ENCODE measurements at places on chromosomes 7 and 10.

GRCh38 chr7:4177001-4177400 lies 505.1 kb upstream of the FOXK1 start:
- no peak for DNase-seq

GRCh38 chr10:96675846-96676245 lies 44.5 kb downstream of the PIK3AP1 start:
- no peak for DNase-seq

- DNase-seq, result no peak
Observed at GRCh38 chr7:76241141-76241540, 39.4 kb downstream of the SRRM3 start.

DNA sequence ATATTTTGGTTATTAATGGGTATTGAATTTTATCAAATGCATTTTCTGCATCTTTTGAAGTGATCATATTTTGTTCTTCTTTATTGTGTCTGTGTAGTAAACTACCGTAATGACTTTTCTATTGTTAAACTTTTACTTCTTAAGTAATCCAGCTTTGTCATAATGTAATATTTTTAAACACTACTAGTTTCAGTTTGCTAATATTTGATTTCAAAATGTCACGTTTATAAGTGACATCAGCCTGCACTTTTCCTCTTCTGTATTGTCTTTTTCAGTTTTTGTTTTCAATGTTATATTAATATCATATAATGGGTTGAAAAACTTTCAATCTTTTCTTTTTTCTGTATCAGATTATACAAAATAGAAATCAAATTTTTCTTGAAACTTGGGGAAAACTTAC lies 71.6 kb upstream of the ANKRD1 start:
- no peak for DNase-seq

DNA sequence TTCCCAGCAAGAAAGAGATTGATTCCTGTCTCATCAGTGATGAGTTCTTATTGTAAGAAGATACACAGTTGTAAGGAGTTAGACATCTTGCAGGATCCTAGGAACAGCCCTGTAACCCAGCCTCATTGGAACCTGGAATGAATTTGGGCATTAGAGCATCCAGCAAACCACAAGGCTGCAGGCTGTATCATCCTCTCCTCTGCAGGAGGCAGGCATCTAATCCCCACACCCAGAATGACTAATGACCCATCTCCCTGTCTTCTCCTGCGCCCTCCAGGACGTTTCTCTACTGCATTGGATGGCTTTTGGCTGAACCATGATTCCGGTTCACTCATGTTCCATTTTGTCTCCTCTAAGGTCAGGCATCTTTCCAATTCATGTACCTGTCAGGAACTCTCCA lies 233.9 kb downstream of the POU6F2 start:
- DNase-seq, result peak; percentile 65

- no peak for DNase-seq
Observed at GRCh38 chr10:96250349-96250748, 21.0 kb downstream of the BLNK start.

GRCh38 chr7:19407270-19407669 lies 262.0 kb upstream of the FERD3L start:
- DNase-seq, result no peak

DNA sequence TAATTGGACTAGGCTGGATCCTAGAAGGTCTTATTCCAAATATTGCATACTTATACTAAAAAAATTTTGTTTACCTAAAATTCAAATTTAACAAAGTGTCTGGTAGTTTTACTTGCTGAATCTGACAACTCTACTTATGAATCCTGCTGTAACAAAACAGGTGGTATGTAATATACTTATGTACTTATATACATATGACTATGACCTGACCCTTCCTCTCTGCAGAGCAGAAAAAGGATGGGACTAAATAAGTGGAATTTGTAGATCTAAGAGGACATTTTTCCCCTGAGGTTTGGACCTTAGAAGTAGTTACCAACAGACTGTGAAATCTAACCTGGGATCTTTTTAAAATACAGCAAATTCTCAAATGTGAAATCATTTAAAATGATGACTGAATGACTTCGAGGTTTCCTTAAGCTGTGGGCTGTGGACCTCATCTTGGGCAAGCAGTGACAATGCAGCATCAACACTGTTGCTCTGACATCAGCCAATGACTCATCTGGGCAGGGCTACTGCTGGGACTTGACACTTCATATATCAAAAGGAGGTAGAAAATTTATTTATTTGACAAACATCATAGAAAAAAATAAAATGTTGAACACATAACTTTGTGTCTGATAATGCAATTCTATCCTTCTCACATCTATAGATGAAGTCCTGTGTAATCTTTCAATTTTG lies 73.6 kb downstream of the RELN start:
- no peak for DNase-seq

DNA sequence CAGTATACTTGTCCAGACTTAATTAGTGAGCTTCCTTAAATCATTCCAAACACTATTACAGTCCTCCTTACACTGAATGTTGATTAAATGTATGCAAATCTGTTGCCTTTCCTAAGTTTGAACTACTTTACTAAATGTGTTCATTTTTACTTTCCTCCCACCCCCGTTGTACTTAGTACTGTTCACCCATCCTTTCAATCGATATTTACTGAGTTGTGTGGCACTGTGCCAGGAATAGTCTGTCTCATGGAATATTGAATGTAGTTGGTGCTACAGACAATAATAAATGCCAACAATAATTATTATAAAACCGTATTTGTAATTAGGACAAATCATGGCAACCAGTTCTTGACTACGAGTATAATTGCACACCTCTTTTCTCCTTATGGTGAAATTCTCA lies 335.7 kb downstream of the GPR37 start:
- no peak for DNase-seq

DNA sequence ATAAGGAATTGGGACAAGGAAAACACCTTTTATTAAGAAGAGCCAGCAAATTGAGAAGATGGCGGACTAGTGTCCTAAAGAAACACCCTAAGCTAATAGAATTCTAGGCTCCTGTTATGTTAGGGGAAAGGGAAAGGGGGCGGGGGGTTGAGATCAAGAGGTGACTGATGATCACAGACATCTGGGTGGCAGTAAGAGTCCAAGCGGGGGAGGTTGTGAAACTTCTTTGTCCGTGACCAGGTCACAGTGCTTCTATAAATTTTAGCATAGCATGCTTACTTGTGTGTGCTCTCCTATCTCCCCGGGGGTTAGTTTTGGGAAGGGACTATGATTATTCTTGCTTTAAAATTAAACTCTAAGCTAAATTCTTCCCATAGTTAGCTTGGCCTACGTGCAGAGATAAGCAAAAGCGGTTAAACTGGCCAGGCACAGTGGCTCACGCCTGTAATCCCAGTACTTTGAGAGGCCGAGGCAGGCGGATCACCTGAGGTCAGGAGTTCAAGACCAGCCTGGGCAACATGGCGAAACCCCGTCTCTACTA lies 262.1 kb downstream of the SKIDA1 start:
- DNase-seq, result no peak

GRCh38 chr7:86664486-86664885 lies 20.8 kb downstream of the GRM3 start:
- no peak for DNase-seq

Data from fibroblast of skin of abdomen (primary cell).